Endothelial cell (in vitro differentiated cells): ENCODE measurements at places on chromosomes 16 and 17. TPM values are rescaled to one million over a fixed set of nuclear protein-coding genes. Genes with fewer than 3 reads are reported as not detected.

The ADAP2 gene
- total RNA-seq = 0.95 TPM

The DRC7 gene
- total RNA-seq = 1.8 TPM

The RHOT1 gene
- total RNA-seq = 21.4 TPM

GRCh38 chr17:79045842-79046196 is 21.9 kb downstream of the C1QTNF1 start:
- DNase-seq = peak; percentile 88
- H3K27me3 ChIP-seq = peaks cover 20% of the 10 kb centered on the region
- H3K27ac ChIP-seq = no peak overlapping the region
- H3K4me3 ChIP-seq = peak overlapping the region; percentile 19
- H3K36me3 ChIP-seq = peaks cover 7% of the 10 kb centered on the region

DNA sequence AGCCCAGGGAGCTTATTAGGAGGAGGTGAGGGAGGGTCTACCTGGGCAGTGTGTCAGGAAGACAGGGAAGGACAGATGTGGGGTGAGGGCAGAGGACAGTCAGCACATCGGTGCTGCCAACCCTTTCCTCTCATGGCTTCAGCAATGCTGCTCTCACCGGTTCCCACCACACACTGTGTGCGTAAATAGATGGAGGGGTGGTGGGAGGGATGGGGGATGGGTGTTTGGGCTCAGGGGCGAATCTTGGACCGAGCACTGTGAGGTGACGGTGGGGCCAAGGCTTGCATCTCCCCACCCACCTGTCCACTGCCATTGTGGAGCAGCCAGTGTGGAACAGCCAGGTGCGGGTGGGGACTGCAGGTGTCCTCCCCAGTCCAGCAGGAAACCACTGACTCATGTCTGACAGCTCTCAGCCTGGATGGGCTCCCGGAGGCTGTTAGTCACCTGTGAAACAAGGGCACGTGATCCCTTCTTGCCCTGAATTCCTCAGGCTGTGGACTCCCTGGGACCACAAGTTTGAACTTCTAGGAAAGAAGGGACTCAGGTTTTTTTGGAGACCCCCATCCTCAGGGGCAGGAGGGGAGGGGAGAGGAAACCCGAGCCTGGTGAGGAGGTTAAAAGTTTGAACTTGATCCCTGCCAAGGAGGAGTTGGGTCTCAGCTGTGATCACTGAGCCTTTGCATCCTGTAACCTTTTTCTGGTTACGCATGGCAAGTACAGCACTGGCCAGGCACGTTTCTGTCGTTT is 42.7 kb upstream of the SMPD3 start:
- DNase-seq = no peak
- H3K4me3 ChIP-seq = no peak overlapping the region
- H3K27ac ChIP-seq = no peak overlapping the region
- H3K4me1 ChIP-seq = peaks cover 10% of the 10 kb centered on the region

GRCh38 chr16:68033101-68033500 is 10.0 kb downstream of the DUS2 start:
- no peak overlapping the region for H3K27ac ChIP-seq
- H3K36me3 ChIP-seq = peaks cover 8% of the 10 kb centered on the region
- H3K4me1 ChIP-seq = peaks cover 11% of the 10 kb centered on the region
- H3K4me3 ChIP-seq = no peak overlapping the region

DNA sequence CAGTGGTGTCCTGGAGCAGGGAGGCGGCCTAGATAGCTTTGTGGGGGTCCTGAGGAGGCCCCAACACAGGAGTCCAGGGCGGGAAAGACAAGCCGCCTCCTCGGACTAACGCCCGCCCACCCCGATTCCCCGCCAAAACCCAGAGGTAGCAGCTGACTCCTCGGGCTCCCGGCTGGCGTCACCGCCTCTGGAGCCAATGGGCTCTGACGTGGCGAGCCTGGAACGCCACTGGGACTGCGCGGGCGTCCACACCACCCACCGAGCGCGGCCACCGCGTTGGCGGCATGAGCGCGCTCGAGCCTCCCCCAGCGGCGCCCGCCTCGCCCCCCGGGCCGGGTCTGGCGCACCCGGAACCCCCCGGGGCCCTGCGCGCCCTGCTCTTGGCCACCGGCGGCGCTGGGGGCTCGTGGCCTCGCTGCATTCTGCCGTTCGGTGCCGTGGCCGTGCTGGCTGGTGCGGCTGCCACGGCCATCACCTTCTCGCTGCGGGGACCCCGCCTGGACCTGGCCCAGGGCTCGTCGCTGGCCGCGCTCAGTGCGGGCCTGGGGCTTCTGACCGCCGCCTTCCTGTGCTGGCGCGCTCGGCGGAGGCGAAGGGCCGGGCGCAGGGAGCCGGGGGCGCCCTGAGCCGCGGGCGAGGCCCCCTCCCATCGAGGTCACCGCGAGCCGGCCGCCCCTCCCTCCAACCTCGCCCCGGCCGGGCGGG is 3.4 kb upstream of the NTN3 start:
- H3K27me3 ChIP-seq = peaks cover 20% of the 10 kb centered on the region
- DNase-seq = peak; percentile 32
- no peak overlapping the region for H3K4me3 ChIP-seq
- H3K36me3 ChIP-seq = peaks cover 3% of the 10 kb centered on the region
- H3K4me1 ChIP-seq = peaks cover 4% of the 10 kb centered on the region

DNA sequence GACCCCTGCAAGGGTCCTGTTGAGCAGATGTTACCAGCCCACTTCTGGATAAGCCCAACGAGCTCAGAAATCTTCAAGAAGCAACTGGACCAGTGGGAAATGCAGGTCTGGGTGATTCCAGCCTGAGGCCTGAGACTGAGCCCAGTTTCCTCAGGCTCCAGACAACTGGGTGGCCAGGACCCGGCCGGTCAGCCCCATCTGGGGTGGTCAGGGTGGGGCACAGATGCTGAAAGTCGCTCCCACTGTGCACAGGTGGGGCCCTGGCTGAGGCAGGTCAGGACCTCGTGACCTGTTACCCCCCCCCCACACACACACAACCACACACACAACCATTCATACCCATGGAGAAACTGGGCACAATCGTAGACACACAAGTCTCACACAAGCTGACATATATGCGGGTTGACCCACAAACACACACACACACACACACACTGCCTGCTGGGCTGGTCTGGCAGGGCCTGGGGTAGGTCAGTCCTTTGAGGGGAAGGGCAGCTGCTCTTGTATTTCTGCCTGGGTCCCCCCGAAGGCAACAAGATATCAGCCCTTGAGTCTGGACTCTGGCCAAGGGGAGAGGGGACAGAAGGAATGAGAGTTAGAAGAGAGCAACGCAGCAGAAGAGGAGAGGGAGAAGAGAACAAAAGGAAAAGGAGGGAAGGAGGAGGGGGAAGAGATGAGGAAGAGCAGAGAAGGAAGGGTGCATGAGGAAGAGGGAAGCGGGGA is 99.0 kb upstream of the CDH5 start:
- peaks cover 14% of the 10 kb centered on the region for H3K4me1 ChIP-seq
- H3K27me3 ChIP-seq = peaks cover 7% of the 10 kb centered on the region
- H3K4me3 ChIP-seq = no peak overlapping the region
- no peak for DNase-seq
- no peak overlapping the region for H3K27ac ChIP-seq

The TMEM235 gene
- total RNA-seq = 21.1 TPM

The SYCE1L gene
- total RNA-seq = 2.5 TPM

DNA sequence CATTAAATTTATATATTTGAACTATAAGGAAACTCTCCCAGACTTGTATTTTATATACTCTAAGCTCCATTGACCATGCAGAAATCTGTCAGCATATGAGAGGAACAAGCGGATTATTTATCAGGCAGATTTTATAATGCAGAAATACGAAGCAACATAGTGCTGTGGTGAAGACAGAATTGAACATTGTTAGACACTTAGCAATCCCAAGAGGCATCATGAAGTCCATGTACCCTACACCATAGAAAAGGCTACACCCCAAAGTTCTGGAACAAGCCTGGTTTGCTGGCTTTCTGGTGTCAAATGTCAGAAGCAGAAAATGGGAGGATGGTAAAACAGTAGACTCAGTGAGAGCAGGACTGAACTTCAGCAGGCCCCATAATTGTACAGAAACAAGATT is 241.1 kb downstream of the PRKCA start:
- no peak overlapping the region for H3K27ac ChIP-seq
- peaks cover 2% of the 10 kb centered on the region for H3K27me3 ChIP-seq
- DNase-seq = no peak
- H3K4me1 ChIP-seq = no peaks in the 10 kb centered on the region
- H3K4me3 ChIP-seq = no peak overlapping the region

The TGFB1I1 gene
- total RNA-seq = 42.5 TPM

- no peak overlapping the region for H3K27ac ChIP-seq
- no peak for DNase-seq
- peaks cover 6% of the 10 kb centered on the region for H3K36me3 ChIP-seq
- no peaks in the 10 kb centered on the region for H3K27me3 ChIP-seq
- no peaks in the 10 kb centered on the region for H3K4me1 ChIP-seq
- no peak overlapping the region for H3K4me3 ChIP-seq
These were observed 35.1 kb downstream of the CACNG1 start for GRCh38 chr17:67079491-67079890.

GRCh38 chr17:41777157-41777573 is 9.3 kb downstream of the JUP start:
- peaks cover 11% of the 10 kb centered on the region for H3K27me3 ChIP-seq
- DNase-seq = no peak
- no peak overlapping the region for H3K4me3 ChIP-seq

The OR2C1 gene
- total RNA-seq = not detected

DNA sequence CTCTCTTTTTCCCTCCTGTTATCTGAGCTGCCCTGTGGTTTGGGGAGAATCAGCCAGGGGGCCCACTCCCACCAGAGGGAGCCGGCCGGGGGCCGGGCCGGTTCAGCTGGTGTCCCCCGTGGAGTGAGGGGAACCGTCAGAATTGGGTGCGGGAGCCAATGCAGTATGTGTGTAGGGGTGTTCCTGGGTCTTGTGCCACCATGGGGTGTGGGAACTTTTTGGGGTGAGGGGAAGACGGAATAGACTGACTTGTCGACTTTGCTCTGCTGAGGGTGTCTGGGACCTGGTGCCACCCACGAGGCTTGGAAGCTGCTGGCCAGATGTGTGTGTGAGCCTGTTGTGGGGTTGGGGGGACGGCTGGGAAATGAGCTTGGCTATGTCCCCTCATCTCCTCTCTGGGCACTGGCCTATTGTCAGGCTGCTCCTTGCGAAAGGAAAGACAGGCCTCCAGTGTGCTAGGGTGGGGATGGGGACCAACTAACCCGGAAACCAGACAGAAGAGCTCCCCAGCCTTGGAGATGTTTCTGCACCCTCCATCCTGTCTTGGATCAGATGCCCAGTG is 9.9 kb downstream of the RARA start:
- peaks cover 71% of the 10 kb centered on the region for H3K4me1 ChIP-seq
- H3K27ac ChIP-seq = peak overlapping the region; percentile 94
- no peak for DNase-seq

GRCh38 chr17:27571563-27572352 is 59.2 kb upstream of the LGALS9 start:
- H3K4me3 ChIP-seq = no peak overlapping the region
- H3K27ac ChIP-seq = no peak overlapping the region
- peaks cover 7% of the 10 kb centered on the region for H3K4me1 ChIP-seq
- no peaks in the 10 kb centered on the region for H3K36me3 ChIP-seq

The SLC25A39 gene
- 124 TPM for total RNA-seq
